Lower leg skin (tissue), 4 donors: ENCODE measurements at places on chromosomes 3 and 15. TPM values are rescaled to one million over a fixed set of nuclear protein-coding genes. Genes with fewer than 3 reads are reported as not detected.

DNA sequence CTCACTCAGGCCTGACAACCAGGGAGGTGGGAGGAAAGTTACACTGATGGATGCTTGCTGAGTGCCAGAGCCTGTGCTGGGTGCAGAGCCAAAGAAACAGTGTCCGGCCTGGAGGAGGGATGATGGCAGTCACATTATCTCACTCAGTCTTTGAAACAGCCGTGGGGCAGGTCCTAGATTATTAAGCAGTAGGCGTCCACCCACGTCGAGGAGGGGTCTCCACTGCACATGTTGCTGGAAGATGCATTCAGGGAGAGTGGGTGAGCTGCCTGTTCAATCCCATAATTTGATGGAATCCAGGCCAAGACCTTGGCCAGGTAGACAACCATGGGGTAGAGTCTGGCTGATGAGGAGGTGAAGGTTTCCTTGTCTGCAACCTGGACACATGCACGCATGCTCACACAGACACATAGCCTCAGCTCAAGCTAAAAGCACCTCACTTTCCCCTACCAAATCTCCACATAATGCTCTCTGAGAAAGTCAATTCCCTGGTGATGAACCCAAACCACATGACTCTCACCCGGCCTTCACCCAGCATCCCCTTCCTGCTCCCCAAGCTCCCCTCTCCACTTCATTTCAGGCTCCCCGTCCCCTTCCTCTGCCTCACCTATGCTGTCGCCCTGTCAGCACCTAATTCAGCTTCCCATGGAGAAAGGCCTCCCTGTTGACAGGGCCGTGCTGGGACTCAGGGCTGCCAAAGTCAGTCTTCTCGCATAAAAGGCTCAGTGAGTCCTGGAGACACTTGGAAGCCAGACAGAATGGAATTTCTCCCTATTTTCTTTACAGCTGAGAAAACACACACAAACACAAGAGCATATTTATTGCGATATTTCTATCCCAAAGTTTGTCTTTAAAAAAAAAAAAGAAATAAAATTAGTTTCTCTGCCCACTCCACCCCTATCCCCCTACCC, 29.8 kb downstream of the ACAN start:
- no peak for DNase-seq

DNA sequence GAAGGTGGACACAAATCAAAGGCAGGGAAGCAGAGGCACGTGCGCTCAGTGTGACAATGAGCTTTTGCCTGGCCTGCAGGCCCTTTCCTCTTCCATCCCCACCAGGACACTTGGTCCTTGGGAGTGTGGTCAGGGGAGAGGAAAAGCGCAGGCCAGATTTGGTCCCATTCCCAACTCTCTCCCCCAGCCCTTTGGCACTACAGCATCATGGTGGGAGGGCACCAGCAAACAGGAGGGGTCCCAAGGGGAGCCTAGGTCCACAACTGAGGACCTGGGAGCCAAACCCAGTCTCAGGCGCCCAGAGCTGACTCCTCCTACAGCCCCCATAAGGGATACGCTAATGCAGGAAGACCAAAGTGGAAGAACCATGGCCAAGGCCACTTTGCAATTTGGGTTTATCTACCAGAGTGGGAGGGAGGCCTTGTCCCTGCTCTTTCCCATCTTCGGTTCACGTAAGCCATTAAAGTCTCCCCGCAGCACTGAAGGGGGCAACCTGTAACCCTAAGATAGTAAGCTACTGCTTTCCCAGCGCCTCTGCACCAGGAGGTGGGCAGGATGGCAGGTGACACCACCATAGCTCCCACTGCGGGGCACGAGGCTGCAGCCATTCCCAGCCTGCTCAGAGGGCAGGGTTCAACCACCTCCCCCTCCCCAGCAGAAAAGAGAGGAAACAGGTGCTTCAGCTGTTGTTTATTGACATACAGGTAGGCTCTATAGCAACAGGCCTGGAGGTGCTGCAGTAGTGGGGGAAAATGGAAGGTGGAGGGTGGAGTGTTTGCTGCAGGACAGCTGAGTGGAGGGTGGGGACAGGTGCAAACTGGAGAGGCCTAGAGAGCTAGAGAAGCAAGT, 993 bp upstream of the GRAMD2A start:
- peak; percentile 83 for DNase-seq

DNA sequence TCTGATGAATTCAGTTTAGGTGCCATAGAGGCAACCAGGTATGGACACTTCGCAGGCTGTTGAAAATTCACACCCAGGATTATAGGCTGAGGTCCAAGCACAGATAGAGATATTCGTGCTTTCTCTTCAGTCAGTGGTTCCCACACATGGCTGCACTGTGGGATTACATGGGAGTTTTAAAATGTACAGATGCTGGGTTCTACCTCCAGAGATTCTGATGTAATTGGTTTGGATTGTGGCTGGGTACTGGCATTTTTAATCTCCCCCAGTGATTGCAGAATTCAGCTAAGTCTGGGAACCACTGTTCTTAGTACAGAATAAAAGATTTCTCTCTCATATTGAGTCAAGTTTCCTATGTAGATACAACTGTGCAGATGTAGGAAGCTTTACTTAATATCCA, 91.6 kb downstream of the FOXB1 start:
- DNase-seq: no peak

DNA sequence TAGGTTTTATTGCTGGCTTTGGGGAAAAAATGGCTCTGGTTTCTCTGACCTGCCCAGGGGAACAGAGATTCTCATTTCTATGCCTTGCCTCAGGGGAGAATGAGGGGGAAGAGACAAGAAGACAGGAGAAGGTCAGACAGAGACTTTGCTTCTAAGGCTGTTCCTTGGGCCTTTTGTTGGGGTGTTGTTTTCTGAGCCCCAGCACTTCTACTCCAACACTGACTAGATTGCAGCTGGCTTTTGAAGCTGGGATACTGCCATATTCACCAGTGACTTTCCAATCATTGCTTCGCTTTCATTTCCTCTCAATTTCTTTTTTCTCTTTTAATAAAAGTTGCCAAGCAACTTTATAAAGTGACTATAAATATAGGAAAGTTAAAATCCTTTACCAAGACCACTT, 143.2 kb upstream of the ARHGEF26 start:
- DNase-seq: no peak

- DNase-seq: no peak
These were observed 23.2 kb downstream of the SHC4 start for GRCh38 chr15:48940508-48940907.

- no peak for DNase-seq
These were observed 182.8 kb upstream of the TOPAZ1 start for GRCh38 chr3:44058868-44059203.

GRCh38 chr3:143529018-143529478, 319.2 kb downstream of the SLC9A9 start:
- no peak for DNase-seq

GRCh38 chr3:64150623-64151207, 74.6 kb downstream of the PRICKLE2 start:
- DNase-seq: peak; percentile 31

- DNase-seq: no peak
These were observed 41.0 kb upstream of the C15orf61 start for GRCh38 chr15:67479781-67480505.

DNA sequence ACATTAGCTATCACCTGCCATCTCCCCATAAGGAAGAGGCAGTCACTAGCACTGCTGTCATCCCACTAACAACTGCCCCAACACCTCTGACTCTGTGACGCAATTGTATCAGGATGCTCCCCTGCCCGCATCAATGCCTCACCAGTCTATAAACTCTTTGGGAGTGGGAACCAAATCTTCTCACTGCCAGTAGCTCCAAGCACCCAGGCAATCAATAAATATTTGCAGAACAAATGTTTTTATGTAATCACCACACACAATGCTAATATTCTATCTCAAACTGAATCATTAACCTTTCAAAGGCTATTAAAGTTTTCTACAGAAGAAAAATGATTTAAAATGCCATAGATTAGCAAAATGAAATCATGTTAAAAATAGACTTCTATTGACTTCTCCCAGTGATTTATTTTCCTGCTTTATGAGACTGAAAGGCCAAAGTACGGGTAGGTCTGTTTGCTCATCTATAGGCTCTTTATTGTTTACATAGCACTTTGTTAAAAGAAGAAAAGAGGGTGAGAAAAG, 131.3 kb downstream of the PLD1 start:
- no peak for DNase-seq

DNA sequence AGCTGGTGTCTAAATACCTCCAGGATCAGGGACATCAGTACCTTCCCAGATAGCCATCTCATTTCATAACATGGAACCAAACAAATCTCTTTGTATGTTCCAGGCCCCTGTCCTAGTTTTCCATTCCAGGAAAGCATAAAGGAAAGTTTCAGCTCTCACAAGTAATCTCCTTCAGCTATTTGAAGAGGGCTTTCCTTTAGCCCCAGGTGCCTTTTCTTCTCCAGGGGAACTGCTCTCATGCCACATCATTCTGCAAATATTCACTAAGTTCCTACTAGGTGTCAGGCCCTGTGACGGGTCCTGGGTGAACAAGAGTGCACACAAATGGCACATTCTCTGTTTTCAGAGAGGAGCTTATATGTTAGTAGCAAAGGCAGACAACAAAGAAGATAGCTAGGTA, 136.1 kb downstream of the ADAMTS9 start:
- no peak for DNase-seq

DNA sequence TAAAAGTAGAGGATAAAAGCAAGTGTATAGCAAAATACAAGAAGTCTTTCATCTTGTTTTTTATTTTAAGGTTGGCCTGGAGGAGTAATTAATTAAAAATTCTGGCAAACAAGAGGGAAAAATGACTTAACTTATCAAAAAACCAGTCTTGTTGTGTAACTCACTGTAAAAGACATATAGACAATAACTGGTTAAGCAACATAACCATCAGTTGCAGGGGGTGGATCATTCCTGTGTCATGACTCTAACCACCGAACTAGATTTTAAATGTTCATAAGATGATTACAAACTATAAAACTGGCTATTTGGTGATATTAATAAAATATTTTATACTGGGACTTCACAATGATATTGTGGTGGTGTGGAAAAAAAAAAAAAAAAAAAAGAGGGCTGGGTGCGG, 130.6 kb downstream of the STAG1 start:
- no peak for DNase-seq

DNA sequence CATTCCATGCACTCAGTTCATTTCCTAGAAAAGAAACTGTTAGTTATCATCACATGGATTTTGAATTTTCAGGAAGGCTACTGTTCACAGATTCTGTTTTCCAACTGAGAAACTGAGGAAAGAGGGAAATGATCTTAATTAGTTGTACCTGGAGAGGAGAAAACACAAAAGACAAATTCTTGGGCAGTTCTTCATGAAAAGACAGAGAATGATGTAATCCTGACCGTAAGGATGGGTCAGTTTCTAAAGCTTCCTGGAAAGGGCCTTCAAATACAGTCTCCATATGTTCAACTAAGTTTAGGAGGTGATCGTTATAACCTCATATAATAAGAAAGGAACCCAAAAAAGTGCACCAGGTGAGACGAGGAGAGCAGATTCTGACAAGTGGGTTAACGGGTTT, 44.6 kb downstream of the CA12 start:
- no peak for DNase-seq

- DNase-seq: no peak
These were observed 196.0 kb upstream of the TOPAZ1 start for GRCh38 chr3:44045476-44046275.

- DNase-seq: peak; percentile 90
These were observed 792 bp downstream of the ATP13A3 start for GRCh38 chr3:194485881-194486539.

DNA sequence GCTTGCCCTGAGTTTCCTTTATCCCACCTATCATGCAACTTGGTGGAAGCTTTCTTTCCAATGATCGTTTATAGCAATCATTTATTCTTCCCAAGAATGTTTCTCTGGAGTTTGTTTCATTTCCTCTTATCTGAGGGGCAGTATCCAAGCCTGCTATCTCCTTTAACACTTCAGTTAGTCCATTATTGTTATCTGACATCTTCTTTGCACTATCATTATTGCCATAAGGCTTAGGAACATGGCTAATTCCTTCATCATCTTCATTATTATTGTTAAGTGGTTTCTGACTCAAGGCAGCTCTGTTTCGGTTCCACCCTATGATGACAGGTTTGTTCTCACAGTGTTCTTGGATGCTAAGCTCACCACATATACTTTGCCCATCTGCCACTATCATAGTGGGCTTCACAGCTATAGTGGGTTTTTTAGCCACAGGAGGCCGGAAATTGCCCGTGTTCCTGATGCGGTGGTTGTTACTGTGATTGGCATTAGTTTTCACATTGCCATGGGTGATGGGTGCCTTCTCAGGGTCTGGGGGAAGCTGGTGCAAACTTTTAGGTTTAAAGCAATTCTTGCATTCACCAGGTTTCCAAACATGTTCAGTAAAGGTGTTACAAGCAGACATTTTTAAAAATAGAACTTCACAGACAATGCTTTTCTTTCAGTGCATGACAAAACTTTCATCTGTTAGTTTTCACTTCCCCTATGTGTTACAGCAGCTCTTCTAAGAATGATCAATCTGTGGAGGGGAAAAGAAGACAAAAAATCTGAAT, 110.6 kb upstream of the TSPAN3 start:
- DNase-seq: no peak

GRCh38 chr3:9861626-9862130, 17.9 kb upstream of the RPUSD3 start:
- no peak for DNase-seq

DNA sequence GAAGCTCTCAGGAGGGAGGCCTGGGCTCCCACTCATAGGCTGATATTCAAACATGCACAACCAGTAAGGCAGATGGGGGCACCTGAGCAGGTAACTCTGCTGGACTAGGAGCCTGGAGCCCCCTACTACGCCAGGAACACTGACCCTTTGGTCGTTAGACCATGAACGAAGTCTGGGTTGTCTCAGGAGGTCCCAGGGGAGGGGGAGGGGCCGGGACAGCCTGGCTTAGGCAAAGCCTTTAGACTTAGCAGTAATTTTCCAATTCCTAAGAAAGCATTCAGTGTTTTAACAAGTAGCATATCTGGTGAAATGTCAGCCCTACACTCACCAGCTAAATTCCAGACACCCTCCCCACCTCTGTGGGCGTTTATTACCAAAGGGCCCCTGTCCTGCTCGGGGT, 67.4 kb upstream of the ST8SIA2 start:
- no peak for DNase-seq

GRCh38 chr3:43773273-43774094, 82.7 kb downstream of the ABHD5 start:
- no peak for DNase-seq

- no peak for DNase-seq
These were observed 185.0 kb downstream of the RBMS3 start for GRCh38 chr3:29465836-29466235.

GRCh38 chr3:157544501-157545130, 41.4 kb upstream of the VEPH1 start:
- peak; percentile 35 for DNase-seq

- DNase-seq: peak; percentile 90
These were observed 727 bp upstream of the TM2D3 start for GRCh38 chr15:101652786-101653430.

The CAPN3 gene
- 20.3 TPM for total RNA-seq

The WDR73 gene
- 21.0 TPM for total RNA-seq

The SYNPR gene
- not detected for total RNA-seq

The IDH3A gene
- total RNA-seq: 55.5 TPM

The KLHL6 gene
- 0.34 TPM for total RNA-seq

The AADACL2 gene
- 79.7 TPM for total RNA-seq

The DPPA2 gene
- total RNA-seq: not detected

The ARPIN gene
- 8.5 TPM for total RNA-seq

The VPS39 gene
- 50.6 TPM for total RNA-seq

The GAP43 gene
- 0.13 TPM for total RNA-seq

The XPC gene
- total RNA-seq: 110 TPM
